ENCODE measurements at places on chromosomes 2 and 18.

DNA sequence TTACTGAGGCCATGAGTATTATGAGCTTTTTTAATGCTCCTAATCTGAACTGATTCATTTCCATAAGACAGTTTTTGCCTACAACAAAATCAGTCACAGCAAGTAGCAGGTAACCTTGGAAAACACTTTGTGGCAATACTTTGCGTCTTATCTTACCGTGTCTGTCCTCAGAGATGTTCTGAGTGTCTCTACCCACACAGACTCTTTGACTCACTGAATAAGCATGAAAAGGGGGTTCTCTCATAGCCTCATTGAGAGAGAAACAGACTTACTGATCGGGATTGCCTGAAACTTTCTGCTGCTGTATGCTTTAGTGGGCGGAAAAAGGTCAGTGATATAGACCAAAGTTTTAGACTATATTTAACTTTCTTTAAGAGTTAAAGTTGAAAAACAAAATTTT is 92.6 kb downstream of the MYL12B start:
- DNase-seq: no peak

GRCh38 chr2:98912221-98912851 is 23.7 kb downstream of the CRACDL start:
- no peak for DNase-seq

GRCh38 chr2:20397811-20398447 is 47.3 kb upstream of the PUM2 start:
- no peak for DNase-seq

GRCh38 chr18:43031169-43031568 is 84.3 kb downstream of the RIT2 start:
- DNase-seq: no peak

GRCh38 chr18:57803103-57803969 is at the start of gene ATP8B1:
TSS of gene ATP8B1 (minus strand) at chr18:57803315. CDS start at chr18:57731807, 71,508 bp downstream.
- DNase-seq: peak; percentile 92

GRCh38 chr2:18404708-18405107 is 155.7 kb downstream of the RDH14 start:
- no peak for DNase-seq

GRCh38 chr2:174775571-174775980 is 11.3 kb upstream of the CHRNA1 start:
- DNase-seq: no peak

DNA sequence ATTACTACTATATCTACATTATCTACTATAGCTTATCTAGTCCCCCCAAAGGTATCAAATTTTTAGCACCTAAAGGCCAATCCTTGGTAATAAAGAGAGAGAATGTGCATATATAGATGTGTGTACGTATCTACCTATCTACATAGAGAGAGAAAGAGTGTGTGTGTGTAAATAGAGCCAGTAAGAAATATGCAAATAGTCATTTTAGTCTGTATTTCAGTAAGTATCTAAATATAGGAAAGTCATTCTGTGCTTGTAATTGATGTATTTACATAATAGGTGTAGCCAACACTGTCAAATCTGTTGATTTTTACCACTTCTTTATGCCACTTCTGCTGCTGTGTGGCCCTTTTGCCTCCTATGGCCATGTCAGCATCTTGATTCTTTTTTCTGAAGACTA is 284.5 kb upstream of the TFPI start:
- peak; percentile 86 for DNase-seq

GRCh38 chr2:48343571-48344440 is 186.1 kb upstream of the STON1 start:
- no peak for DNase-seq

GRCh38 chr2:78925258-78925657 is 100.2 kb upstream of the REG3G start:
- DNase-seq: no peak

All from NCI-H526 treated with DMSO at 0.1 percent for 48 hours (cell line).